ENCODE measurements at places on chromosomes 6 and 20. TPM values are rescaled to one million over a fixed set of nuclear protein-coding genes. Genes with fewer than 3 reads are reported as not detected.
A peak's percentile ranks its signal among the peaks of the same experiment; 100 is the strongest.

Gene NRSN1
- total RNA-seq: 0.28 TPM

Gene XKR7
- 0.25 TPM for total RNA-seq

Gene CPNE5
- total RNA-seq: 0.40 TPM

Gene RHAG
- not detected for total RNA-seq

Gene PTPN1
- total RNA-seq: 6.3 TPM

Gene MCM3
- 15.0 TPM for total RNA-seq

GRCh38 chr6:42220807-42221206, 3.1 kb upstream of the MRPS10 start:
- no peak for DNase-seq

DNA sequence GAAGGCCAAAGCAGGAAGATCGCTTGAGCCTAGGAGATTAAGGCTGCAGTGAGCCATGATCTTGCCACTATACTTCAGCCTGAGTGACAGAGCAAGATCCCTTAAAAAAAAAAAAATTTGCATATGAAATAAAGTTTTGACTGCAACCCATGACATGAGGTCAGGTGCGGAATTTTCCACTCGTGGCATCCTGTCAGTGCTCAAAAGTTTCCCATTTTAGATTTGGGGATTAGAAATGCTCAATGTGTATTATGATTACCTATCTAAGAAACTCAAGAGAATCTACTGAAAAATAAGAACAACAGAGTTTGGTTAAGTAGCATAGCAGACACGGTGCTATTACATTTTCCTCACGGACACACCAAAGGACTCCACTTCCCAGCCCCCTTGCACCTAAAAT, 11.7 kb downstream of the SLC23A2 start:
- DNase-seq: no peak

DNA sequence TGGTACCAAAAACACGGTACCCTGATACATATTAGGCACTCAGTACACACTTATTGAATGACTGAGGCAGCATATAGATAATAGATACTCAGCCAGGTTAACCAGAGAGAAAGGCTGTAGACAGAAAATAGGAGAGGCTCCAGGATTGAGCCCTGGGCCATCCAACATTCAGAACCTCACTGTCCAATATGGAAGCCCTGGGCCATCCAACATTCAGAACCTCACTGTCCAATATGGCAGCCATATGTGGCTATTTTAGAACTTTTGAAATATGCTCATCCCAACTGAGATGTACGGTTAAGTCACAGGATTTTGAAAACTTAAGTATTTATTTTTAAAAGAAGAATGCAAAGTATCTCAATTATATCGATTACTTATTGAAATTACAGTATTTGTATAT, 142.5 kb upstream of the ID4 start:
- DNase-seq: no peak

DNA sequence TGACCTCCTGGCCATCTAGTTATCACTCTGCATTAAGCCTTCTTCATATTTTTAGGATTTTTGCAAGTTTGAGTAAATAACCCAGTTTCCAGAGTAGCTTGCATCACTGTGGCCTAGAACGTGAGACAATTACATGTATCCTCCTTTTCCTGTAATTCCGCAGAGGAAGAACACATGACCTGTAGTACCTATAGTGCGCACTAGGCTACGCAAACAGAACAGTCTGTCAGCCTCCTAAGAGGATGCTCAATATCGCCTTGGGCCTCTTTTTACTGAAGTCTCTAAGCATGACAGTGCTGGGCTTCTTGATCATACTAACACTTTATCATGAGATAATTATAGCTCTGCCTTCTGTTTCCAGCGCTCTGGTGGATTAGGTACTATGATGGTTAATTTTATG, 20.2 kb upstream of the NR2E1 start:
- no peak for DNase-seq

DNA sequence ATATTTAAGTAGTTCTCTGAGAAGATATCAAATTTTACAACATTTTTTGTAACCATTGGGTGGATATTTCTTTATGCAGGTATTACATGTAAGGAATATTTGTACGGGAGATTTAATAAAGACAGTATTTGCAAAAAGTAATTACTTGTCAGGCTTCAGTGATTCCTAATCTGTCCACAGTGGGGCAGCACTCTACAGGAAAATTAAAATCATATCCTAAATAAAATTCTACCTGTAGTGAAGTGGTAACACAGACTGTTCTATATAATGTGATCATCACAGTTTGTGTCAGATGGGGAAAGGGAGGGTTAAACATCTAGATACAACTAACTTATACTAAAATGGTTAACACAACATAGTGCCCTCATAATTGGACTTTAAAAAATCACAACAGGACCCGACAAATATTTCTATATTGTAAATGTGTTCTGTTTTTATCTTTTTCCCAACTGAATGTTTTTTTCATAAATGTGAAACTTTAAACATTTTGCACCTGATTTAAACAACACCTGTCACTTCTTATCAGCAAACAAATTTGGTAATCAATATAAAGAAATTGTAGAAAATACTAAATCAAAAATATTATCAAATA, 145.6 kb upstream of the MANEA start:
- no peak for DNase-seq

DNA sequence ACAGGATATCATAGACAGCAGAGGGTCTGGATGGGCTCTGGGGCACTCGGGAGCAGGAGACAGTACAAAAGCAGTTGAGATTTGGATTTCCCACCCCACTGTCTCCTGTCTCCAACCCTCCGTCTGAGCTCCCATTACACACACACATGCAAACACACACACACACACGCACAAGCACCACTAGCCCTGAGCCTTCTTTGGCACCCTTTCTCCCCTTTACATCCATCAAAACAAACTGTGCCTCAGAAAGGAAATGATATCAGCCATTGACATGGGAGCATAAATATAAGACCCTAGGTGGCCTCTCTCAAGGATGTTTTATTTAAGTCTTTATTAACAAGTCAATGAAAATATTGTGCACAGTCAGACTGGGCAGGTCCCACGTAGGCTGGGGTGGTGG, 17.5 kb downstream of the TTBK1 start:
- DNase-seq: no peak

- no peak for DNase-seq
These were observed 501.4 kb downstream of the BCKDHB start for GRCh38 chr6:80607811-80608391.

DNA sequence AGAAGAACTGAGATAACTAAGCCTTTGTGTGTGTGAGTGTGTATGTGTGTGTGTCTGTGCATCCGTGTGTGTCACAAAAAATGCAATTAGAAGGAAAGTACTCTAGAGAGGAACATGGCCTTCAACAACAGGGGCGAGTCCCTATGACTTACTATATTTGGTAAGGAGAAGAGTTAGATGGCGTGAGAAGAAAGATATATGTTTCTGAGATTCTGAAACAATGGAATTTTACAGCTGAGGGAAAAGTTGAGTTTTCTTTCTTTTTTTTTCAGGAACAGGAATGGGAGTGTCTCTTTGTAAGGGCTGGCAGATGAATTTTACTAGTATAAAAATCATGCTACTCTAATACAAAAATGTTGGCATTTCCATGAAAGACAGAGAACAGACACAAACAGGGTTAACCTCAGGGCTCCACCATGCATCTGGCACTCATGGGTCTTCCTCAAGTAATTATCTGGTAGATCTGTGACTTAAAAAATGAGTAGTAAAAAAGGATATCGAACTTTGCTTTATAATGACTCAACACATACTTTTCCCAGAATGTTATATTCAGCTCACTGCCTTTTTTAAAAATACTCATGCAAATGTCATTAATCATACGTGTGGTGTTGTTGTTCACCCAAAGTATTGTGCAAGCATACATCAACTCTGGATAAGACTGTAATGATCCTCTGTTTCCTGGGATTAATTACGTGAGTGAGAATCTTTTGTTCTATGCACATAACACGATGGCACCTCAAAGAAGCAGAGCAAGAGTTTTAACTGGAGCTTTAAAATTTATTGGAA, 12.8 kb upstream of the SASH1 start:
- DNase-seq: no peak

DNA sequence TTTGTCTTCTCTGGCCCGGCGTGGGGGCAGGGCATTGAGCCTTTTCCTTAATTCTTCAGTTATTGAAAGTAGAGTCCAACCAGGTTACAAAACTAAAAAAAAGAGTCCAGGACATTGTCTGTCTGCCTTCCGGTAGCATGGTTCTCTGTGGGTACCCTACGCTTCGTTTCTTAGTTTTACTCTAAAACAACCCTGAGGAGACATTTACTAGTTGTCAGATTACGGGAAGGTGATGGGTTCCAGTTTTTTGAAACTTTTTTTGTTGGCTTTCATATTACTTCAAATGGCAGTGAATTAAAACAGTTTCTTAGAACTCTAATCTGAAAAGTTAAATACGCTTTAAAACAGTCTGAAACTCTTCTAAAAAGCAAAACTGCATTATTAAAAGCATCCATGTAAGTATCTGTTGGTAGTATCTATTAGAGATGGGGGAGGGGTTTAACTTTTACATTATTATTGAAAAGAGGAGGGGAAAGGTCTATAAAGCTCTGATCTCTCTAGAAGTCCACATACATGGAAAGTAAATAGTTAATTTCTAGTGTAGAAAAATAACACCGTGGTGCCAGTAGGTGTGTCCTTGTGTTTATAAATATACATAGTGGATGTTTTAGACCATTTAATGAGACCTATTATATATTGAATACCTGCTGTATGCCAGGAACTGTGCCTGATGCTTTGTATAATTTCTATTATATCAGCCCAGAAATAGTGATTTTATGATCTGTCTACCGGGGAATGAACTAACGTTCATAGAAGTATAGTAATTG, 2.2 kb downstream of the BICRAL start:
- DNase-seq: no peak

- DNase-seq: no peak
These were observed 199.4 kb upstream of the ZNF217 start for GRCh38 chr20:53792946-53793536.

GRCh38 chr20:17616480-17617211, 46.8 kb downstream of the DSTN start:
- peak; percentile 40 for DNase-seq

GRCh38 chr6:108363889-108364313, 69.0 kb downstream of the AFG1L start:
- no peak for DNase-seq

- DNase-seq: no peak
These were observed 120.6 kb downstream of the AKAP7 start for GRCh38 chr6:131255911-131256310.

GRCh38 chr20:58759947-58760346, 67.3 kb downstream of the NPEPL1 start:
- no peak for DNase-seq
